D341Med (cell line): ENCODE measurements at places on chromosomes 2 and 18.
A peak's percentile ranks its signal among the peaks of the same experiment; 100 is the strongest.

DNA sequence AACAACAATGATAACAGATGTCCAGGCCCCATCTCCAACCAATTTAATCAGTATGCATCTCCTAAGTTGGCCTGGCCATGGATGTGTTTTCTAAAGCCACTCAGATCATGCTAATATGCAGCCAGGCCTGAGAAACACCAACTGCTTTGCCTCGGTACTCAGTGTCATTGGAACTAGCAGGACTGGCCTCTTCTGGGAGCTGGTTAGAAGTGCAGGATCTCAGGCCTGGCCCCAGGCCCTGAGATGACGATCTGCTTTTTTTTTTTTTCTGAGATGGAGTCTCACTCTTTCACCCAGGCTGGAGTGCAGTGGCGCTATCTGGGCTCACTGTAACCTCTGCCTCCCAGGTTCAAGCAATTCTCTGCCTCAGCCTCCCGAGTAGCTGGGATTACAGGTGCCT is 69.1 kb downstream of the IRS1 start:
- DNase-seq: peak; percentile 34

DNA sequence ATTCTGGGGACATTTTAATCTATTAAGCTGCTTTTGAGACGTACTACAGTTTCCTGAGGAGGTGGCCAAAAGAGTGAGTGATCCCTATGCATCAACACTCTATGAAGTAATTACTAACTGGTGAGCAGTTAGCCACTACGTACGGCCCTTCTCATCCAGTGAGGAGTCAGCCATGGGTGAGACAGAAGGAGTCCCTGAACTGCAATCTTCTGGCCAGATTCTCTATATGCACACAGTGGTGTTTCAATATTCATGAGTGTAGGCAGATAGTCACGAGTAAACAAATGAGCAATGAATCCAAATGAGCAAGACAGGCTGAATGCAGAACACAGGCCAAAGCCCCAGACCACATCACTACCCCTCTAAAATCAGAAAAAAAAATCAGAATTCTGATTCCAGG is 29.8 kb upstream of the TMEM214 start:
- DNase-seq: no peak

- no peak for DNase-seq
Observed at GRCh38 chr18:55351980-55352714, 235.8 kb downstream of the TCF4 start.

GRCh38 chr2:26314243-26314642 is 31.7 kb upstream of the SELENOI start:
- DNase-seq: no peak

- peak; percentile 63 for DNase-seq
Observed at GRCh38 chr2:206800506-206801417, 35.4 kb downstream of the FASTKD2 start.

GRCh38 chr2:212384027-212384426 is 154.6 kb downstream of the ERBB4 start:
- DNase-seq: no peak

- no peak for DNase-seq
Observed at GRCh38 chr2:207632575-207633493, 7.6 kb upstream of the METTL21A start.

DNA sequence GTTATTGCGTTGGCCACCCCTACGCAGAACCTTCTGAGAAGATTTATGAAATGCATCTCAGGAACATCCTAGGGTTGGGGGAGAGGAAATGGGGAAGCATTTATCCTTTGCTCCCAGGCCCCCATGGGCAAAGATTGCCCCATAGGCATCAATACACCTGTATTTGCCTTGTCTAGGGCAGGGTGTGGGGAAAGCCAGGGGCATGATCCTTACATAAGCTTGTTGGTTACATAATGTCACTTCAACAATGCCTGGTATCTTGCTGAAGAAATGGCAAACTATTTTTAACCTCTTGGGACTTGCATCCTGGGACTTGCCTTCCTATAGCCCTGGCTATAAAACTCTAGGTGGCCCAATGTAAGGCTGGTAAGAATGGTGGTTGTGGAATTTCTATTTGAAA is 53.9 kb upstream of the SPRED2 start:
- no peak for DNase-seq

GRCh38 chr2:222709191-222709891 is 37.9 kb downstream of the MOGAT1 start:
- no peak for DNase-seq

DNA sequence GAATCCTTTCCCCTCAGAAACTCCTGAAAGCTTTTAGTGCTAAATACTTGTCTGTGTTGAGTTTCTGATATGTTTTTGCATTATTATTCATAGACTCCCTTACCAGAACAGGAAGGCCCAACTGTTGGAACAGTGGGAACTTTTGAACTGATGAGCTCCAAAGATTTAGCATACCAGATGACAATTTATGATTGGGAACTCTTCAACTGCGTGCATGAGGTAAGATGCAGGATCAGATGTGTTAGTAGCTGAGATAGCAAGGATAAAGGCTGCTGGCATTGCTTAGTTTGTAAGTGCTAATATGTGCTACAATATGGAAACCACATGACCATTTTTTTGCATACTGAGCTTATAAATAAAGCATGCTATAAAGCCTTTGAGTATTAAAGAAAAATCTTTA is 49.2 kb upstream of the MAP3K20 start:
- no peak for DNase-seq

DNA sequence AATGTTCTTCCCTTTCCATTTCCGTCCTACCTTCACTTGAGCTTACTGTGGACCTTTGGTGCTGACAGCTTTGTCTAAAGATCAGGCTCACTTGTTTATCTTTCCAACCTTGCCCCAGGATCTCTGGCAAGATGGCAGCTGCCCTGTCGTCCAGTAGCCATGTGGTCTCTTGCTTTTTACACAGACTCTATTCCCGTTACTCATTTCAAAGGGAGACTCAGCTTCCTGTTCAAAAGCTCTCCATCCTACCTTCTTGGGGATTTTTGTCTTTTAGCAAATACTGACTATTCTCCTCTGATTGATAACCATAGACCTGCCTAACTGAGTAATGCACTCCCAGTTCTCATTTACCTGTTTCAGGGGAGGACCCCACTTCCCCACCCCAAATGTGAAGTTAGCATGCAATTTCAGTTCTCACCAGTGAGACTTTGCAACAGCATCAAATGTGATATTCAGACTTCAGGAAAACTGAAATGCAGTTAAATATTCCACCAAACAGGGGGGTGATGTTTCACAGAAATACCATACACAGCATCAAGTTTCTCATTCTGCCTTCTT is 184.4 kb downstream of the MYO3B start:
- no peak for DNase-seq

GRCh38 chr2:200189964-200190363 is 116.5 kb upstream of the SPATS2L start:
- no peak for DNase-seq

DNA sequence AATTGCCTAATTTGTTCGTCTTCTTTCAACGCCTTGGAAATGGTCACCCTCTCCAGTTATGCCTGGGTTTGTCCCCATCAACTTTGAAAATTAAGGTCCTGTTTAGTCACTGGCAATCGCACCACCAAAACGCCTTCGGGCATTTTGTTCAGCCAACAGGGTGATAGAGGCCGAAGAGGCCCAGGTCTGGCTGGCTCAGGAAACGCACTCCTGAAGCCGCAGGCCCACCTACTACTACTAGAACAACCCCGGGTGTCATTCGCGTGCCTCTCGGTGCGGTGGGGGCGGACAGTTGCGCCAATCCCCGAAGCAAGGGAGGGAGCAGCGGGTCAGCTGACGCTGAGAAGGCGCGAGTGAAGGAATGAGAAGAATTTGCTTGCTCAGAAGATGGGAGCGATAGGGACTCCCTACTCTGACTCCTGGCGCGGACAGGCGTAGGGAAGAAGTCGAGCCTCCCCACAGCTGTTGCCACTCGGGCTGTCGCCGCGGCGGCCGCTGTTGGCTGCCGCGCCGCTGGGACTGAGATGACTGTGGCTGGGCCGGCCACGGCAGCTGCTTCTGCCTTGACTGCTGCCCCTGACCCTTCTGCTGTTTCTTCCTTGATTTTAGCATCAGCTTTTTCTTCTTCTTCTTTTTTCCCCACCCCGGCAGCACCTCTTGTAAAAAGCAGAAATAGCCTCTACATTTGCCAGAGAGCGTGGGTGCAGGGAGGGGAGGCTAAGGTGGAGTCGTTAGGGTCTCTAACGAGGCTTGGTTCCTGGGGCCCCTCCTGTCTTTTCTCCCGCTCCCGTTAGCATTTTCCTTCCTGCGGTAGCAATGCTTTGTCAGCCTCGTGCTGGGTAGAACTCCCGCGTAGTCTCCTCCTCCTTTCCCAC is 387.6 kb downstream of the FIGN start:
- peak; percentile 11 for DNase-seq

DNA sequence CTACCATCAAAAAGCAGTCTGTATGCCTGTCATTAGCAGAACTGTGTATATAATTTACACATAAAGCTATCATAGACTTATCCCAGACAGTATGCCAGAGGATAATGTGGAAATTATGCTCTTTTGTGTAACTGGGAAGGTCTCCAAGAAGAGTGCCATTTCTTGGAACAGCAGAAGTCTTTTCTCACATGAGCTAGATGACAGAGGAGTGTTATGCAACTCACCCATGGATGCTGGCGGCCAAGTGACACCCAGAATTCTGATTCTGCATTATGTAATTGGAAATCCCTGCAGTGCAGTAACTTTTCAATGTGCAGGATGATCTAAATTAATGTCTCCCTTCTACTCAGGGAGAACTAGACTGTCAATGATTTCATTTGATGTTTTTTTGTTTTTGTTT is 160.0 kb downstream of the UBE2E3 start:
- DNase-seq: no peak

GRCh38 chr2:225072444-225072843 is 30.2 kb upstream of the DOCK10 start:
- DNase-seq: no peak

DNA sequence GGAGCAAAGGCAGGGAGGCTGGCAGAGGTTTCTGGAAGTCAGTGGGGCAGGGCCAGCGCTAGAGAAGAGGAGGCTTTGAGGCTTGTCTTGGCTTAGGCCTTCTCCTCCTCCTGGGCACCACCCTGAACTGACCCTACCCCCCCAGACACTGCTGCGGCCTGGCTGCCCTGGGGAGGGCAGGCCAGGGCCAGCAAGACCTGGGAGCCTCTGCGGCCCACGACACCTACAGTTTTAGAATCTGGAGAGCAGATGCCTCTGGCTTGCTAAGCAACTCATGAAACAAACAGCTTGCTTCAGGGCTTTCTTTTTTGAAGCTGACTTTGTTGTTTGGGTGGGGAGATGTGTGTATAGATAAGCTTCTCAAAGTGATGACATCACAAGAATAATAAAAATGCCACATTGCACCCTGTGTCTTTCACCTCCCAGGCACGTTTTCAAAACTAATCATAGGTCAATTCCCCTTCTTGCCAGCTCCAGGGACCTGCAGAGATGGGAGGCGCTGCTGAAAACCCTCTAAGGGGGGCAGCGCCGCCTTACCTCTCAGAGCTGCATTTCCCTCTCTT is 46.2 kb upstream of the SMAD7 start:
- no peak for DNase-seq

DNA sequence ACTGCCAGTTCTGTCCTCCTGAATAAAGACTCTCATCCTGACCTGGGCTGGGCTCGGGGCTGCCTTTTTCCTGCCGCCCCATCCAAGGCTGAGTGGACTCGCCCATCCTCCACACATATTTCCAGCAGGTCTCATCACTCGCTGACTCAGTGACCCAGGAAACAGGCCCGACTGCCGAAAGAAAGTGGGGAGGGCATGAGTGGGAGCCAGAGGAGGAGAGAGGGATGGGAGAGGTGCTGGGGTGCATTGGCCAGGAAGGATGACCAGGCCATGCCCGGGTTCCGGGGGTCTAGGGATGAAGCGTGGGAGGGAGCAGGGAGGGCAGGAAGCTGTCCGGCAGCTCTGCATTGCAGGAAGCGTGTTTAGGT is 66.7 kb downstream of the TWIST2 start:
- no peak for DNase-seq

DNA sequence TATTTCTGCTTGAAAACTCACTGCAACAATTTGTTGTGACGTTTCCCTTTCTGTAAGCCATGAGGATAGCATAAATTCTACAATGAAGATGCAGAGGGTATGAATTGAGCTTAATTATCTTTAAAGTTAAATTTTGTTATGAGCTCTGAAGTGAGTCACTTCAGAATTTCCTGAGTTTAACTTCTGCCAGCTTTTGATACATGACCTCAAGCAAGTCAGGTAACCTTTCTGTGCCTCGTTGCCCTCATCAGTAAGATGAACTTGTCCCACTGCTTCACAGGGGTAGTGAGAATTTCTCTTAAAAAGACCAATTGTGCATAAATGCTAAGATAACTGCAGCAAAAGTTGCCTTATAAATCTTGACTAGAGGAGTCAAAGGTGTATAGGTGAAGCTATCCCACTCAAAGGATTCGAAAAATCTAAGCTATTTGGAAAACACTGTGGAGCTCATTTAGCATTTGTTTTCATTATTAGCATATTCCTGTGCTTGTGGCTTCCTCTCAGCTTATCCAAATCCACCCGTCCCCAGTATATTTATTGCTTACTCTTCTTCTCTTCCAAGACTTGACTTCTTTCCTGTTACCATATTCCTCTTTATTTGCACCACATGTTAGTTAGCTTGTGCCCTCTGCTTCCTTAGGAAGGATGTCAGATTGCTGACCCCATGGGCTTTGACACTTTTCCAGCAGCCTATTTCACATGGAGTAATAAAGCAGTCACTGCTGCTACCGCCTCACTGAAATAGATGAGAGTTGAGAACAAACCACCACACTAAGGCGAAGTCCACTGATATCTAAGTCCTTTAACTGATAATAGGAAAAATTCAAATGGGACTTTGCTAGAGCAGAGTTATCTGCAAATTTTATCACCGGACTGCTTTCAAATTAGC is 428.6 kb downstream of the ERBB4 start:
- DNase-seq: no peak
